ENCODE measurements at places on chromosomes 6 and 20.

DNA sequence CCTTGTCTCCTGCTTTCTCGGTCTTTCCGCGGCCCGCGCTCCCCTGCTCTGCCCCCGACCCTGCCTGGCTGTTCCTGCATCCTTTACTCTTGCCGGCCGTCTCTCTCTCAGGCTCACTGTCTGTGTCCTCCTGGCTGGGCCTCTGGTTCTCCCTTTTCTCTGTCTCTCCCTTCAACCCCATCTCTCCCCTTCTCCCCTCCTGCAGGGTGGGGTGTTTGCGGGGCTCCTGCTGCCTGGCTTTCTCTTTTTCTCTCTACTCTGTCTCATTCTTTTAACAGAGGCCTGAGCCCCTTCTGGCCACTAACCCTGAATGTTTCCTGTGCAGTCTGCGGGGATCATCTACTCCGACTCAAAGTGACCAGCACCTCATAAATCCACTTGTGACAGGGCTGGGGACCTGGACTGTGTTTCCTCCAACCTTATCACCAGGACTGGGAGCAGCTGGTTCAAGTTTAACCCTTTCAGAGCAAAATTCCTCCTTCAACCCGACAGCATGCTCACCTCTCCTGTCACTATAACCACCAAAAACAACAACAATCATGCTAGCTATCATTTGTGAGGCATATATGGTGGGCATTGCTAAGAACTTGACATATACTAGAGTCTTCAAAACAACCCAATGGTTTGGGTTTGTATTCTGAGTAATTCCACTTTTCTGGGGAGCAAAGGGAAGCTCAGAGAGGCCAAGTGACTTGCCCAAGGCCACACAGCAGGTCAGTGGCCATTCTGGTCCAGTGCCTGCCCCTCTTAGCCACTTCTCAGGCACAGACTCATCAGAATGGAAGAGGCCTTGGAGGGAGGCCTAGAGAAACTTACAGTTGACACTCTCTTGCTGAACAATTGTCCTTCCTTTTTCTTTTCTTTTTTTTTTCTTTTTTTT, 811 bp upstream of the RSPO4 start:
- no peak for DNase-seq

DNA sequence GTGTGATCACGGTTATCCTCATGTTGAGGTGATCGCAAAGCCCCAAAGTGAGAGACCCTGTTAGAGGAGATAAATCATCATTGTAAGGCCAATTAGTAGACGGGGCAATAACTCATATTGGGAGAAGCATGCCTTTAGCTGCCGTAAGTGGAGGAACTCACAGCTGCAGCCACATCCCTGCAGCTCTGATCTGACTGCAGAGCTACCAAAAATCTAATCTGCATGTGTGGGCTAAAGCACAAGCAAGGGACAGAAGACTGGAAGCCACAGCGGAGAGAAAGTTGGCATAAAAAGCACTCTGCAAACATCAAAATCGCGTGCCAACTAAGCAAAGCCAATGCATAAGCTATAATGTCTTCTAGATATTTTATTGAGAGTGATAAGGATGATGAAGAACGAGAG, 79.8 kb downstream of the TBC1D7 start:
- no peak for DNase-seq

DNA sequence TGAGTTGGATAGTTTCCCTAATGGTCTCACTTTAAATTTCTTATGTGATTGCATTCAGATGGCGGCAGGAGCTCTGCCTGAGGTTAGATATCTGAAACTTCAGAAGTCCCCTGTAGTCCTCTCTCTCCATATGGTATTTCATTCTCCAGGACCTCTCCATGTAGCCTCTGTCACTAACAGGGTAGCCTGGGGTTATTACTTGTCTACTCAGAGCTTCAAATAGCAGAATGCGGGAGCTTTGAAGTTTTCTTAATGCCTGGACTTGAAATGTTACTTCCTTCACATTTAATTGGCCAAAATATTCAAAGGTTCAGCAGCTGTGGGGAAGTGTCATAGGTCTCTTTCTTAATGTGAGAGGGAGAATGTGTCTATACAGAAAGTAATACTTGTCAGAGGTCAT, 1370.4 kb downstream of the GRIK2 start:
- DNase-seq: no peak

GRCh38 chr6:107495196-107495643, 5.3 kb downstream of the SOBP start:
- no peak for DNase-seq

DNA sequence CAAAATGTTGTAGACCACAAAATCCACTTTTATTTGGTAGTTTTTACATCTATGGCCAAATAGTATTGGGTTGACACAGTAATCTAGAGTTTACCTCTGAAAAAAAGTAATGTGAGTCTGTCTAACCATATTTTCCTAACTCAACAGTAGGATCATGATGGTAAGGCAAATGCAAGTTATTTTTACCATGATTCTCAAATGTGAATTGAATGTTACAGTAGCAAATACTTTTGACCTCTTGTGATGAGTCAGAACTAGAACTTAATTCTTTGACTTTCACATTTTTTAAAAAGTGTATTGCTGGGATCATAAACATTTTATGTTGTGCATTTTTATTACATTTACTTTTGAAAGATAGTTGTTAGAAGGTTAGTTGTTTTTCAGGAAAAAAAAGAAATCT, 22.0 kb downstream of the RNF146 start:
- DNase-seq: no peak

DNA sequence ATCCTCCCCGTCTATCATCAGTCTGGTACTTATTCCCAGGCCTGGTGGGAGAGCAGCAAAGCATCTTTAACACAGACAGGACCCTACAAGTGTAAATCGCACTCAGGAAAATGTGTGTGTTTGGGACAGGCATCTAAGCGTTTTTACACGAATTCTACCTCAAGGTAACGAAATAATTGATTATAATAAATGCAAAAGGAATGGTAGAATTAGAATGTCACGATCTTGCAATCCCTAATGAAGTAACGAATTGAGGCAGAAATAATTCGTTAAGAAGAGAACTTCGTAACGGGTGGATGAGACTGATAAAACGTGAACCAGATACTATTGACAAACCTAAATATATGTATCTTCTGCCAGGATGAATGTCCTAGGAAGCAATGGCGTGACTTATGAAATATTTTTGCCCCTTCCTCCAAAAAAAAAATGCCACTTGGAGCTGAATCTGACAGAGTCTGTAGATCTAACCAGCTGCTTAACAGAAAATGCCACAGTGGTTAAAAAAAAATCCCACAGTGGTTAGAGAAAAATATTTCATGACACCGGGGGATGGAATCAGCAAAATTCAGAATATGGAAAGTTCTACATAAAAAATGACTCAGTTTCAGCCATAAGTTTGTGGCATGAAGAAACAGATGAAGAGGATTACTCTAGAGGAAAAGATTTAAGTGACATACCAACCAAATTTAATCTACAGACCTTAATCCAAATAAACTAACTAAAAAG, 68.7 kb downstream of the F13A1 start:
- no peak for DNase-seq

GRCh38 chr20:63102721-63103375, 96.1 kb upstream of the BHLHE23 start:
- no peak for DNase-seq

DNA sequence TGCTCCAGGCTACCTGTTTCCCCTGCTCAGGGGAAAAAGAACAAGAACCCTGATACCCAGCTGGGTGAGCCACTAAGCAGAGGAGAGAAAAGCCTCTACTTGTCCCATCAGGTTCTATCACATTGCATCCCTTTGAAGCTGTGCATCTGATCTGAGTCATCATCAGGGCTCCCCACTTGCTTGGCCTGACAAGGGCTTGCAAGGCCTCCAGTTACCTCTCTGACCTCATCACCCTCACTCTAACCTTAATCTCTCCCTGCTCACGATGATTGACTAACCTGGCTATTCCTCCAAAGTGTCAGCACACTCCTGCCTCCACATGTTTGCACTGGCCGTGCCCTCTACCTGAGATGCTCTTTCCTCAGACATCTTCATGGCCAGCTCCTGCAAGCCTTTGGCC, 309.5 kb upstream of the CHD6 start:
- DNase-seq: no peak

DNA sequence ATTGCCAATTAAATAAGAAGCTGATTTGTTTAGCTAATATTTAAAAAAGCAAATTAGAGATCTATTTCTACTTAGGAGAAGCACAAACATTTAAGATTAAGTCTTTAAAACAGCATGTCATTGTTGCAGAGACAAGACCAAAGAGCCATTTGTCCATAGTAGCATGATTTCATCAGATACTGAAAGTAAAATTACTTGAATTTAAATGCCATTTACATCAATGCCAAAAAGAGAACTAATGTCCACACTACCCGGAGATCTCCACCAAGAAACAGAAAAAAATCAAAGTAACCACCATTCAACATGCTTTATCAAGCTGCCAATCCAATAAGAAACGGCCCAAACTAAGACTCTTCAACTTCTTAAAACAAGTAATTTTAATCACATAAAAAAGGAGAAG, 15.7 kb downstream of the AURKA start:
- no peak for DNase-seq

DNA sequence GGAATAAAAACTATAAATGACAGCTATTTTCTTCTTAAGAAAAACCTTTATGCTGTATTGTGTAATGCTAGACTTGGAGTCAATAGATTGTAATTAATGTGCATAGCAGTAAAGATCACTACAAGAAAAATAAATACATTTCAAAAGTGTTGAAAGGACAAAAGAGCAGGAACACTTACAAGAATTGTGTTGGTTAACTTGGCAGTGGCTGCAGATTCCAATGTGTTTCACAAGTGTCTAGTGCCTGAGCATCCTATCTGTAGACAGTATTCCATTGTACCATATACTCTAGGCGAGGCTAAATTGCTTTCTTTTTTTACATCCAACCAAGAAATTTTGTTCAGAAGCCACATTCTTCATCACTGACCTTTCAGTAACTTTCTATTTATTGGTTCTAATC, 924.1 kb downstream of the EPHA7 start:
- no peak for DNase-seq

- DNase-seq: no peak
Measured at GRCh38 chr20:5862703-5863039, 87.7 kb downstream of the TRMT6 start.

GRCh38 chr20:9146649-9147048, 77.8 kb downstream of the PLCB4 start:
- DNase-seq: no peak
